Hepatic stellate cell (primary cell): ENCODE measurements at places on chromosomes 13 and 19.

GRCh38 chr19:10995926-10996600 lies 35.2 kb downstream of the SMARCA4 start:
- no peak for DNase-seq

DNA sequence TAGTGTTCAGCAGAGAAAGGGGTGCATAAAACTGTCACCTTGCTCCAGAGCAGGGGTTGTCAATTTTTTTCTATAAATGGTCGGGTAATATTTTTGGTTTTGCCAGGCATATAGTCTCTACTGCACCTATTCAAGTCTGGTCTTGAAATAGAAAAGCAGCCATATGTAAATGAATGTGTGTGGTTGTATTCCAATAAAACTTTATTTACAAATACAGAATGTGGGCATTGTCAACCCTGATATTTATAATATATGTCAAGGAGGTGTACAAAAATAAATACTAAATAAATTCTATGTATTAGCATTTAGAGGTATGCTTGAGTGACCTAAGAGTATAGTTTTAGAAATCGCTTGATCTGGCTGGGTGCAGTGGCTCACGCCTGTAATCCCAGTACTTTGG lies 97.6 kb upstream of the SPRY2 start:
- no peak for DNase-seq

DNA sequence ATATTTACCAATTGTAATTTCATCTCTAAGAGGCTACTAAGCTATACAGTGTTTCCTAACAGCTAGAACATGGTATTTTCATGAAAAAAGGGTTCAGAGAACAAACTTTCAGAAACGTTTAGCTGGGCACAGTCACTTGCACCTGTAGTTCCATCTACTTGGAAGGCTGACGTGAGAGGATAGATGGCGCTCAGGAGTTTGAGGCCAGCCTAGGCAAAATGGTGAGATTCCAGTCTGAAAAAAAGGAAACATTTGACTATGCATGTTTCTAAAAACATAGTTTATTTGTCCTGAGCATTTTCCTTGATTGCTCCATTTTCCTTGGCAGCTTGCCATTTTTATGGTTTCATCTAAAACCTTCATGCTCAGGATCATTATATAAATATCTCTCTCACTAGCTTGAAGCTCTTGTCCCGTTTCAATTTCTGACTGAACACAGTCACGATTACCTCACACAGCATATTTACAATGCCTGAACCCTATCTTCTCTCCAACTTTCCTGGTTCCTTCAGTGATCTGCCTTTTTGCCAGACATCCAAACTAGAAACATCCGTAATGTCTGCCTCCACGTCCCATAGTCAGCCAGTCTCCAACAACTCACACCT lies 200.8 kb downstream of the RGCC start:
- DNase-seq, result peak; percentile 19

- DNase-seq, result no peak
These were observed 1644.8 kb downstream of the PCDH9 start for GRCh38 chr13:65585346-65585745.
